Fibroblast of lung (primary cell): ENCODE measurements at places on chromosomes 3 and 15. TPM values are rescaled to one million over a fixed set of nuclear protein-coding genes. Genes with fewer than 3 reads are reported as not detected.

GRCh38 chr3:19652336-19652735, 281.7 kb downstream of the EFHB start:
- no peak overlapping the region for H3K4me3 ChIP-seq
- H3K36me3 ChIP-seq, result no peaks in the 10 kb centered on the region
- DNase-seq, result no peak
- H3K4me1 ChIP-seq, result no peaks in the 10 kb centered on the region

Gene PROS1
- total RNA-seq, result 33.0 and 48.8 TPM in 2 replicates

DNA sequence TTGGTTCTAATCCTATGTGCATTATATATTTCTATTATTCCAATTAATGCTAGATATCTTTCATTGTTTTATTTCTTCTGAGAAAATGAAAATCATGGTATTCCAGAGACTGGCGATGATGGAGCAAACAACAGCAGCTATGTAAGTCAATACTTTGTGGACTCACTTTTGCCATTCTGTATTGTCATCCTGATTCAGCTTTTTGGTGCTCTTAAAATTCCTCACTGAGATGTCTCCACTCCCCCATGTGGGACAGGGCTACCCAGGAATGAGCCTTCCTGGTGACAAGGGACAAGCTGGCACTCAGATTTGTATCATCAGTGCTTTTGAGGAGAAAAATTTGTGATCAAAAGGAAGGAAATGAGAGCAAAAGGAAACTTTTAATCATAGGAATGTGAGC, 56.7 kb upstream of the XCR1 start:
- no peak overlapping the region for H3K27ac ChIP-seq
- no peaks in the 10 kb centered on the region for H3K27me3 ChIP-seq
- H3K4me3 ChIP-seq, result no peak overlapping the region
- no peaks in the 10 kb centered on the region for H3K36me3 ChIP-seq

DNA sequence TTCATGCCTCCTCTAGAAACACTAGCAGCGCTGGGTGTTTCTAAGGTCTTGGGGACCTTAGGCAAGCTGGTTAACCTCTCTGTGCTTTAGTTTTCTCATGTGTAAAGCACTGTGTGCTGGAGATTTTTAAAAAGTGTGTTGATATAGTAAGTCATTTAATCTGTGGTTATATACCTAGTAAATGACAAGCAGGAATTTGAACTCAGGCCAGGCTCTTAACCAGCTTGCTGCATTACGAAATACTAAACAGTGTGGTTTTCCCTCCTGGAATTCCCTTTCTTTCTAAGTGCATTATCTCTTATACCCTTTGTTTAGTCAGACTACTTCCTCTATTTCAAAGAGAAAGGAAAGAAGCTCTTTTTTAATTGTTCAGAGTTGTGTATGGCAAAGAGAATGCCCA, 26.5 kb downstream of the NEO1 start:
- H3K4me3 ChIP-seq, result no peak overlapping the region
- H3K36me3 ChIP-seq, result no peaks in the 10 kb centered on the region
- DNase-seq, result peak; percentile 80
- H3K27me3 ChIP-seq, result no peaks in the 10 kb centered on the region
